ENCODE measurements at places on chromosomes 13 and 19. TPM values are rescaled to one million over a fixed set of nuclear protein-coding genes. Genes with fewer than 3 reads are reported as not detected.

- no peak for DNase-seq
Measured at GRCh38 chr19:5148794-5149190, 179.9 kb downstream of the KDM4B start.

SLC44A2 gene
- 161 TPM for total RNA-seq

DNA sequence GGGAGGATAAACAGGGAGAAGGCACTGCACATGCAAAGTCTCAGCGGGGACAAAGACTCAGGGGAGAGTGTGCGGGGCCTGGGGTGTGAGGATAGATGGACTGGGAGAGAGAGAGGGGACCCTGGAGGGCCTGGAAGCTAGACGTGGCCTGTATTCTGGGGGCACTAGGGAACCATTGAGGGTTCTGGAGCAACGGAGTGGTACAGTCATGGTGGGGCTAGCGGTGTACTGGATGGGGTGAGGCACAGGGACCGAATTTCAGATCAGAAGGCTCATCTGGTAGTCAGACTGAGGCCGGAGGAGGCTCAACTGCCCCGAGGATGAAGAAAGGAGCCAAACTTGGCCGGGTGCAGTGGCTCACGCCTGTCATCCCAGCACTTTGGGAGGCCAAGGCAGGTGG is 8.0 kb upstream of the SBNO2 start:
- no peak for DNase-seq

- no peak for DNase-seq
Measured at GRCh38 chr13:67161176-67161575, 69.0 kb downstream of the PCDH9 start.

DNA sequence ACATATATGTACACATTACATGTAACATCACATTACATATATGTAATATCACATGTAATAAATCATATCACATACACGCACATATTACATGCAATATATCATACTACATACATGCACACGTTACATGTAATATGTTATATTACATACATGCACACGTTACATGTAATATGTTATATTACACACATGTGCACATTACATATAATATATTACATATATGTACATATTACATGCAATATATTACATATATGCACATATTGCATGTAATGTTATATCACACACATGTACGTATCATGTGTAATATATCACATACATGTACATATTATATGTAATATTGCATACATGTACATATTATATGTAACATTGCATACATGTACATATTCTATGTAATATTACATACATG is 77.6 kb downstream of the GADD45B start:
- no peak for DNase-seq

DNA sequence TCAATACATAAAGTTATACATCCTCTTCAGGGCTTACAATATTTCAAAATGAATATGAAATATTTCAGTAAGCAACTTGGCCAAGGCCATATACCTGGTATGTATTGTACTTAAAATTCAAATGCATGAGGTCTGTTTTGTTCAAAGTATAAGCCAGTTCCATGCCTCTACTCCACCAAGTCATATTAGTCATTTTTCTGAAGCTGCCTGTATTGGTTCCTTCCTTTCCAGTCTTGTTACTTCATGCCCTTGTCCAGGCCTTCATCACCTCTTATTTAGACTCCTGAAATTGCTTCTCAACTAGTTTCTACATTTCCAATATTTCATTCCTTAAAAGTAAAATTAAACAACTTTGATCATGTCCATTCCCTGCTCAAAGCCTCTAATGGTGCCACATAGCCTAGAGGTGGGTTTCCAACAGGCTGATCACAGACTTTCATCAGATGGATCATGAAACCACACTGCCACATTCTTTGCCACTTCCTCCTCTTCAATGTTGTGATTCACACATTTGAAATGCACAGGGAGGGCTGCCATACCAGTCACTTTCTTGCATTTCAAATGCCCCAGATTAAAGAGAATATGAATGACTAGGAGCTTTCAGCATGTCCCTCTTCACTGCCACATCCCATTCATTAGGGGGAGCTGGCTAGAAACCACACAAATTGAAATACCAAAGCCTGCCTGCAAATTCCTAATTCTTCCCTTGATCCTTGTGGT is 424.1 kb upstream of the DACH1 start:
- peak; percentile 76 for DNase-seq

DNA sequence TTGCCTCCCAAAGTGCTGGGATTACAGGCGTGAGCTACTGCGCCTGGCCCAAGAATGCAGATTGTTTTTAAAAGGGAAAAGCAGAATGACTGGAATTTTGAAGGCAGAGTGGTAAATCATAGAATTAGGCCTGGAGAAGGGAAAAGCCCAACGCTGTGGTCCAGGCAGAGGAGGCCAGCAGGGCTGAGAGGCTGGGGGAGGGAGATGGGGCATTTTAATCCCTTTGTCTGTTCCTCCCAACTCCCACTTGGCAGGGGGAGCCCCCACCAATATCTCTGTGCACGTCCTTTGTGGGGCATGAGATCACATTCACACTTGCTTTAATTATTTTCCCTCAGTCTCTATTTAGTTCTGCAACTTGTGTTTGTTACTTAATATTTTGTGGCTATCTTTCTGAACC is 54.4 kb upstream of the RANBP3 start:
- no peak for DNase-seq

DNA sequence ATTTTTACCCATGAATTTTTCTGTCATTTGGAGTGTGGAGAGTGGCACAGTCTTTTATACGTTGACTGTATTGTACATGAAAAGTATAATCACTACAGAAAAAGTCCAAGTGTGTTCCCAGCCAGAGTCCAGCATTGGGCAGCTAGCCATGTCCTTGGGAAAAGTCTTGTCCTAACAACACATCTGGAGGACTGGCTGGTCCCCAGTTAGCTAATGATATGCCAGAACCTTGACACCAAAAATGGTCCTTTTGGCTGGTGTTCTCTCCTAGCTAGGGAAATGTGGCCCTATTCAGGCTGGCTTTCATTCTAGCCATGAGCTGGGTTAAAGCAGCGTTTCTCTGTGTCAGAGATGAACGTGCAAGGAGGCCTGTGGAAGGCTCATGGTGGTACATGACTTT is 98.9 kb downstream of the ESD start:
- no peak for DNase-seq

GRCh38 chr13:51605698-51606097 is 21.4 kb downstream of the WDFY2 start:
- DNase-seq = no peak

NKPD1 gene
- not detected for total RNA-seq

FUT1 gene
- total RNA-seq = 0.09 TPM

- DNase-seq = no peak
Measured at GRCh38 chr13:44103429-44104196, 223.9 kb downstream of the LACC1 start.

Measured in HFFc6 (cell line).